A549 treated with AZD2906 at 1 μM for 4 hours (cell line): ENCODE measurements at places on chromosomes 3 and 15. TPM values are rescaled to one million over a fixed set of nuclear protein-coding genes. Genes with fewer than 3 reads are reported as not detected.

IQCH gene
- total RNA-seq = 1.1 to 1.6 TPM (median 1.4 TPM) in 5 replicates

LMAN1L gene
- 0.02 to 0.06 TPM in 2 of 5 replicates, not detected in the others for total RNA-seq

ELL3 gene
- 1.2 to 2.1 TPM (median 1.7 TPM) in 5 replicates for total RNA-seq

LRRC31 gene
- total RNA-seq = not detected in 5 replicates

CNBP gene
- total RNA-seq = 342 to 381 TPM (median 348 TPM) in 5 replicates

GRAMD1C gene
- 0.24 to 0.78 TPM (median 0.46 TPM) in 5 replicates for total RNA-seq

SLC9C1 gene
- total RNA-seq = not detected in 5 replicates

FOXL2 gene
- total RNA-seq = 3.0 to 4.6 TPM (median 4.5 TPM) in 5 replicates

PIK3CB gene
- 14.7 to 22.0 TPM (median 16.6 TPM) in 5 replicates for total RNA-seq

C2CD4A gene
- total RNA-seq = 0.11 to 0.21 TPM (median 0.14 TPM) in 5 replicates

PLSCR5 gene
- not detected in 5 replicates for total RNA-seq

ALDH1L1 gene
- total RNA-seq = 0.18 to 0.36 TPM (median 0.23 TPM) in 5 replicates

DUOXA2 gene
- not detected in 5 replicates for total RNA-seq

GPR87 gene
- total RNA-seq = 1.8 to 2.5 TPM (median 2.3 TPM) in 5 replicates
